ENCODE measurements at places on chromosomes 4 and X.

- DNase-seq = no peak
These were observed 81.8 kb downstream of the MTMR1 start for GRCh38 chrX:150774798-150775568.

- no peak for DNase-seq
These were observed 196.6 kb upstream of the ETNPPL start for GRCh38 chr4:108959491-108959890.

- no peak for DNase-seq
These were observed 138.8 kb upstream of the DCAF8L1 start for GRCh38 chrX:28120072-28120471.

GRCh38 chr4:160213366-160213765 is 1110.5 kb downstream of the RAPGEF2 start:
- no peak for DNase-seq

DNA sequence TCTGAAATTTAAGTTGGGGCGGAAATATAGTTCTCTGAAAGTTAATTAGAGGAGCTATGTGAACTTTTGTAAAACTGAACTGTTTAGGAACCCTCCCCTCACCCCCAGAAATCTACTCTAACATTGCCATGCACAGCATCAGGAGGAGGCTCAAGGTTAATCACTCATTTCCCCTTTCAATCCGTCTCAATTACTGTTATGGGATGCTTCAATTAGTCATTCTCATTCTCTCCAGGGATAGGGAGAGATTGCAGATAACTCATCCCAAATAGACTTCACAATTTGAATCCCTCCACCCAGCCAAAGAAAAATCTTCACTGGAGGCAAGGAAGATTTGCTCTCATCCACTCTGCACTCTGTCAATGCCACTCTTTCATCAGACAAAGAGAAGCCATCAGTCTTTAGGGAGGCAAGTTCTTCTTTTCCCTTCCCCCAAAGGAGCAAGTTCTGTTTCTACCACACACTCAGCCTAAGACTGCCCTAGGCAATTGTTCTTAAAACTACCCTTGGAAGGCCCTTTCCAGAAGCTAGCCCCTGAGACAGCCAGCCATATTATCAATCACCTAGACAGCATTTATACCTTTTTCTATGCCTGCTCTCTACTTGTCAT is 140.4 kb downstream of the SLC10A7 start:
- DNase-seq = no peak

- DNase-seq = no peak
These were observed 847 bp upstream of the UGT2A2 start for GRCh38 chr4:69640289-69640688.

DNA sequence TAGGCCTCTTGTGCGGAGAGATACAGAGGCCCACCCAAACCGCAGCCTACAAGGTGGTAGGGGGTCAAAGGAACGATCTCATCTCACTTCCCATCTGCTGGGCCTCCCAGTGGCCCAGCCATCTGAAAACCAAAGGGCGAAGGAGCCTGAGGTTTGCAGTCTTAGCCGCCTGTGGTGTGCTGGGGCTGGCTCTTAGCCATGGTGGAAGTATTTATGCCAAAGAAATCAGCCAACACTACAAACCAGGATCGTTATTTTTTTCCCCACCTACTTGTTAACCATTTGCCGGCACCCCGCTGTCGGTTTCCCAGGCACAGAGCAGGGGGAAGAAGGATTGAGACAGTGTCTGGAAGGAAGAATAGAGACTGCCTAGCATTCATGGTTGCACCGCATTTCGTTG is 30.9 kb upstream of the CDKL5 start:
- DNase-seq = no peak

DNA sequence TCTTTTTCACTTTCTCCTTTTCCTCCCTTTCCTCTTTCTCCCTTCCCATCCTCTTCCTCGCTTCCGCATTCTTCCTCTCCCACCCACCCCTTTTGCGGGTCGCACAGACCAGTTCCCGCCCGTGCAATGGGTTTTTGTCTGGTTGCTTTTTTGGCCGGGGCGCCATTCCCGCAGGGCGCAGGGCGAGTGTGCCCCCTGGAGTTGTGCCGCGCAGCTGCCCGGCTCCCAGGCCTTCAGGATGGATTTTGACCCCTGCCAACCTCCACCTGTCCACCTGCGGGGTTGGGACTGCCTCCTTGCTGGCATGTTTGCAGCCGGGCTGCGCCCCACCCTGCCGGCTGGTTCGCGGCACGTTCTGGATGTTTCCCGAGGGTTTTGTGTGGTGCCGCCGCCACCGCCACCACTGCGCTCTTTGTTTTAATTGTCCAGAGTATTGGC is 578 bp upstream of the SEL1L3 start:
- DNase-seq = no peak

- no peak for DNase-seq
These were observed 17.8 kb upstream of the IDS start for GRCh38 chrX:149522916-149523315.

DNA sequence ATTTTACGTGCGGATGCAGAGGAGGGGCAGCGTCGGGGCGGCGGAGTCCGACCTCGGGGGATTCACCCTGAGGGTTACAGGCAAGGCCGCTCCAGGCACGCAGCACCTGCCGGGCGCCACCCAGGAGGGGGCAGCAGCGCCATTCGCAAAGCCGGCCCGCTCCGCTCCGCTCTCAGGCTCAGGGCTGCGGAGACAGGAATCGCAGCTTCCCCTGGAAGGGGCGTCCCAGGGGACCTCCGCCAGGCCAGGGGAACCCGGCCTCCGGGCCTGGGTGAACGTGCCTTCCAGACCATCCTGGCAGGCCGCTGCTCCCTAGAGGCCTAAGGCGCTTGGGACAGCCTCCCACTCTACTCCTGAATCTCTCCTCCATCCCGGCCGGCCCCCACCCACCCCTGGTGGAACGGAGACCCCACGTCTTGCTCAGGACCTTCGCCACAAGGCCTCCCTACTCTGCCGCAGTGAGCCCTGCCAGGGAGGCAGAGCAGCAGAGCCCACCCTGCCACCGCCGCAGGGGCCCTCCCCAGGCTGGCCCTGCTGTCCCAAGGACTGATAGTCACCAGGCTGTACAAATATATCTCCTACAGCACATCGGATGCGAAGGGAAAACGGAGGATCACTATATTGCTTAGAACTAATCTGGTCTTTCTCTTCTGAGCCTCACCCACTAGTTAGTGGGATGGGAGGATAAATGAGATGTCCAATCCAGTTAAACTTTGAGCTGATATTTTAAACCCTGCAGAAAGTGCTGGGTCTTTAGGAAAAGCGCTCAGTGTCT is 115.0 kb downstream of the SMIM20 start:
- no peak for DNase-seq

GRCh38 chrX:44175455-44175854 is 168.0 kb downstream of the EFHC2 start:
- DNase-seq = no peak

DNA sequence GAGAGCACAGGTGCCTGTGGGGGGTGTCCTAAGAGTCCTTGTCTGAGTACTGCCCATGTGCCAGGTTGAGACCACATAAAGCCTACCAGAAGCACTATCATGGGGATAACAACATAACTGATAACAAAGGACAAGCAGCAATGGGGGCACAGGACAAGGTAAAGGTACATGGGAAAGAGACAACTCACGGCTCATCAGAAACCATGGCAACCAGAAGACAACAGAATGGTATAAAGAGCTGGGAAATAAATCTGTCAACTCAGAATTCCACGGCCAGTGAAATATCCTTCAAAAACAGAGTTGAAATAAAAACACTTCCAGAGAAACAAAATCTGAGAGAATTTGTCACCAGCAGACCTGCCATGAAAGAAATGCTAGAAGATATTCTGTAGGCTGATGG is 20.0 kb downstream of the CENPU start:
- no peak for DNase-seq

- DNase-seq = no peak
These were observed 612.8 kb downstream of the C4orf33 start for GRCh38 chr4:129708784-129709183.

GRCh38 chrX:132775263-132775823 is 183.1 kb downstream of the HS6ST2 start:
- no peak for DNase-seq

DNA sequence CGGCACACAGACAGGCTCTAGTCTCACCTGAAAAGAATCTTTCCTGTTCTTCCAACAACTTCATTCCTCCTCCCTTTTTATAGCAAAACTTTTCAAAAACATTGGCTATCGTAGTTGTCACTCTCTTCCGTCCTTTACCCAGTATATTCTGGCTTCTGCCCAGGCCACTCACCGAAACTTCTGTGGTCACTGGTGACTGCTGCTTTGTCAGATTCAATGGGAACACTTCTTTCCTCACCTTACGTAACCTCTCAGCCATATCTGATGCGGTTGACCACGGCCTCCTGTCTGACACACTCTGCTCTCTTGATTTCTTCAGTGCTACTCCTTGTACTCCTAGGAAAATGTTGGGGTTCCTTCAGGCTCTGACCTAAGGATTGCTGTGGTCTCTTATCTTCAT is 9.2 kb upstream of the RNF150 start:
- DNase-seq = no peak

- DNase-seq = no peak
These were observed 12.3 kb downstream of the STARD8 start for GRCh38 chrX:68659786-68660185.

GRCh38 chrX:46841346-46841745 is 4.5 kb downstream of the RP2 start:
- peak; percentile 58 for DNase-seq
